ENCODE measurements at places on chromosomes 13 and 19. TPM values are rescaled to one million over a fixed set of nuclear protein-coding genes. Genes with fewer than 3 reads are reported as not detected.

BCAM gene
- total RNA-seq: 14.3 TPM

N4BP2L1 gene
- 5.4 TPM for total RNA-seq

NCLN gene
- total RNA-seq: 58.0 TPM

MCEMP1 gene
- not detected for total RNA-seq

LRRC4B gene
- not detected for total RNA-seq

MPND gene
- total RNA-seq: 4.0 TPM

UPF1 gene
- 76.3 TPM for total RNA-seq

ZNF493 gene
- total RNA-seq: 8.6 TPM

MFSD12 gene
- total RNA-seq: 58.3 TPM

CGB1 gene
- total RNA-seq: not detected

SUPT20H gene
- 24.9 TPM for total RNA-seq

SIAH3 gene
- total RNA-seq: not detected

PGPEP1 gene
- 14.5 TPM for total RNA-seq

PLIN5 gene
- 0.59 TPM for total RNA-seq

FOXA3 gene
- not detected for total RNA-seq

NEK5 gene
- 0.06 TPM for total RNA-seq

GNG7 gene
- total RNA-seq: 0.69 TPM

OR7D2 gene
- total RNA-seq: not detected

KLK3 gene
- not detected for total RNA-seq

RFX2 gene
- total RNA-seq: 3.2 TPM

EMC10 gene
- 77.7 TPM for total RNA-seq

PDE4C gene
- not detected for total RNA-seq

ACER1 gene
- not detected for total RNA-seq

ZNF415 gene
- total RNA-seq: 4.5 TPM

Measured in cardiac ventricle fibroblast (primary cell).